Stimulated activated naive CD4-positive, alpha-beta T cell (primary cell): ENCODE measurements at places on chromosomes 7 and 10.

DNA sequence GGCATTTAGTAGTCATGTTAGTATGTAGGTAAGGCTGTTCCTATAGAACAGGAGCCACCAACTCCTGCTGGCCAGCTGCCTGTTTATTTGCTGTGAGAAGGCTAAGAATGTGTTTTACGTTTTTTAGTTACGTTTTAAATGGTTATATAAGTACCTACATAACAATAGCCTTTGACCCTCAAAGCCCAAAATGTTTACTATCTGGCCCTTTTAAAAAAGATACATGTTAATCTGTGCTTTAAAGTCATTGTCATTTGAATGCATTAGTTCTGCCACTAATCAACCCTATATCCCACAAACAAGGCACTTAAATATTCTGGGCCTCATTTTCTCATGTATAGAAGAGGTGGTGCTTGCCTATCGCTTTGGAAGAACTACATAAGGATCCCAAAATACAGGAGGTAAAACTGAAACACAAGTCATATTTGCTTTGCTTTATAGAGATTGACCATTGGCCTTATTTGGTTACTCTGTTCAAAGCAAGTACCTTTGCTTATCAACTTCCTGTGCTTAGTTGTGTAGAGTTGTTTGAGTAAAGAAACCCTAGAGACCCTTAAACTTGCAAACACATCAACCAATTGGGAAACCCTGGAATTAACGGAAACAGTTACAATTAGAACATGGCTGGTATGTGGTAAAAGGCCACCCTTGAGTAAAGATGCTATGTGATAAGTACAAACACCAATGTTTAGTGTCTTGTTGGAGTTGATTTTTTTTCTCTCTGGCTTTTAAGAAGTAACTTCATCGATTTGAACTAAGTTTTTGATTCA, 25.9 kb downstream of the TIMM23 start:
- DNase-seq, result no peak

- no peak for DNase-seq
Measured at GRCh38 chr10:24463611-24464426, 254.9 kb downstream of the KIAA1217 start.

DNA sequence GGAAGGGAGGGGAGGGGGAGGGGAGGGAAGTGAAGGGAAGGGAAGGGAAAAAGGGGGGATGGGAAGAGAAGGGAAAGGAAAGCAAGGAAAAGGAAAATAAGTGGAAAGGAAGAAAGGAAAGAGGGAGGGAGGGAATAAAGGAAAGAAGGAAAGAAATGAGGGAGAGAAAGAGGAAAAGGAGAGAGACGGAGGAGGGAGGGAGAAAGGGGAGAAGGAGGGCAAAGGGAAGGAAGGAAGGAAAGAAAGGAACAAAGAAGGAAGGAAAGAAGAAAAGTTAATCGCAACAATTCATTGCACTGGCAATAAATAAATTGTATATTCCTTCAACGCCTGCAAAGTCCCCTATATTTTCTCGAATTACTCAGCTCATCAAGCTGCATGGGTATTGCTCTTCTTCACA, 2.6 kb upstream of the VWC2 start:
- no peak for DNase-seq

DNA sequence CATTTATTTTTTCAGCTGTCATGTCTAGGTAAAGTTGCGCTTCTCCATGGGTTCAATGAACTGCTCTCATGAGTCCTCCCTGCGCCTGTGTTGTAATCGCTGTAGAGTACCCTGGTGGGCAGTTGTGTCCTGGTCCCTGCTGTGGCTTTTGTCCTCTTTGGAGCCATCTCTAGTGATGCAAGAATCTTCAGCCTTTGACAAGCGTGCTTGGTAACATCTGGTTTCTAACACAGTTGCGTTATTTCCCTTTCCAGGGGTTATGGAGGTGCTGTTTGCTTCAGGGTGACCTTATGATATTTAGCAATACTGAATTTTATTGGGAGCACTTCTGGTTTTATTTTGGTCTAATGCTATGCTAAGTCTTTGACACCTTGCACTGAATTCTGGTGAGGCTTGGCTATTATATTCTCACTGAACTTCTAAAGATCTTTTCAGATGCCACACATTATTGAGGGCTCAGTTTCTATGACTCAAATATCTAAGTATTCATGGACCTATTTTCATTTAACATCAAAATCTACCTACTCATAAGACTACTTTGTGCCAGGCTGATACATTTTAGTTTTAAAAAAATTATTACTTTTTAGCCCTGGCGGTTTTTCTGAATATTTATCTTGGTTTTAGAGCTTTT, 88.6 kb downstream of the FANK1 start:
- DNase-seq, result no peak
